ENCODE measurements at places on chromosomes 3 and 15.
A peak's percentile ranks its signal among the peaks of the same experiment; 100 is the strongest.

DNA sequence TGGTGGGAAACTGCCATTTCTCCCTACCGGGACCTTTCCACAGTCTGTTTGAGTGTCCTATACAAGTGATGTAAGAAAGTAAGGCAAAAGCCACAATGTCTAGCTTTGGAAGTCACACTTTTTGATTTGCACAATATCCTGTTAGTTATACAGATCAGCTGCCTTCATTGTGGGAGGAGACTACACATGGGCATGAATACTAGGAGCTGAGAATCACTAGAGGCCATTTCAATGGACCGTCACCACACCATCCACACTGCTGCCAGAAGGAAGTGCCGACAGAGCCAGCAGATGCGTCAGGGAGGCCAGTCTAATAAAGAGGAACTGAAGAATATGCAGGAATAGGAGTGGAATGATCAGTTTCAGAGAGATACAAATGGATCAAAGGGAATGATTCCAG, 65.8 kb downstream of the SCN11A start:
- no peak for DNase-seq

DNA sequence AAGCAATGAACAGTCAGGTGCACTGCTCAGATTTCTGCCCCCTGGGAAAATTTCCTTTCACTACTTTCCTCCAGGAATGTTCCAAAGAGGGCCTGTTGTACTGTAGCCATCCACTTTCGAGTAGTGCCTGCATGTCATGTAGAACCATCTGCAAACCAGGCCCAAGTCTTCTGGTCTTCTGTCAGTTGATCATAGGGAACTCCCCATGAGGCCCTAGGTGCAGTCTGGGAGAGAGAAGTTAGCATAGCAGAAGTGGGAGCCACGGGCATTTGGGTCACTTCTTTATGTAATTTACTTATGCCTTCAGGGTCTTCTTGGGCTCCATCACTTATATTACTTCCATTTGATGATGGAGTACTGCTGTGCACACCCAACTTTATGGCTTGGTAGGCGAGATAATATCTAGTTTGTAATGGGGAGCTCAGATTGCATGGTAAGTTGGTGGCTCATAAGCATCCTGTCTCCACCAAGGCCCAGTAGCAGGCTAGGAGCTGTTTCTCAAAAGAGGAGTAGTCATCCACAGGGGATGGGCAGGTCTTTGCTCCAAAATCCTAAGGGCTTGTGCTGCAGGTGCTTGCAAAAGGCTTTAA, 151.4 kb downstream of the NFKBIZ start:
- DNase-seq = no peak

- no peak for DNase-seq
These were observed 402.2 kb downstream of the EPHB1 start for GRCh38 chr3:135197246-135197645.

- peak; percentile 93 for DNase-seq
These were observed 158.9 kb downstream of the IGF1R start for GRCh38 chr15:98807262-98807661.

- peak; percentile 94 for DNase-seq
These were observed 365.3 kb upstream of the KCNMB2 start for GRCh38 chr3:178170698-178171535.

GRCh38 chr3:152910966-152911365, 76.0 kb downstream of the P2RY1 start:
- no peak for DNase-seq

DNA sequence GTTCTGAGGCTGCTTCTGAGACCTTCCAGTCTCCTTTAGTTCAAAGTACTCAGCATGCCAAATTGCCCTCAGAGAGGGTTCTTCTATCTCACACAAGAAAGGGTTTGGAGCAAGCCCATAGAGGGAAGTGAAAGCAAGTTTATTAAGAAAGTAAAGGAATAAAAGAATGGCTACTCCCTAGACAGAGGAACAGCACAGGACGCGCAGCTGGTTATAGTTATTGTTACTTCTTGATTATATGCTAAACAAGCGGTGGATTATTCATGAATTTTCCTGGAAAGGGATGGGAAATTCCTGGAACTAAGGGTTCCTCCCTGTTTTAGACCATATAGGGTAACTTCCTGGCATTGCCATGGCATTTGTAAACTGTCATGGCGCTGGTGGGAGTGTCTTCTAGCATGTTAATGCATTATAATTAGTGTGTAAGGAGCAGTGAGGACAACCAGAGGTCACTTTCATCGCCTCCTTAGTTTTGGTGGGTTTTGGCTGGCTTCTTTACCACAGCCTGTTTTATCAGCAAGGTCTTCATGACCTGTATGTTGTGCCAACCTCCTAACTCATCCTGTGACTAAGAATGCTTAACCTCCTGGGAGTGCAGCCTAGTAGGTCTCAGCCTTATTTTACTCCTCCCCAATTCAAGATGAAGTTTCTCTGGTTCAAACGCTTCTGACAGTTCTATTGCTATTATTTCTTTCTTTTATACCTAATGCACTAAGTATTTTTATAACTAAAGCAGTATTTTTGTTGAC, 26.3 kb downstream of the SCN11A start:
- no peak for DNase-seq

DNA sequence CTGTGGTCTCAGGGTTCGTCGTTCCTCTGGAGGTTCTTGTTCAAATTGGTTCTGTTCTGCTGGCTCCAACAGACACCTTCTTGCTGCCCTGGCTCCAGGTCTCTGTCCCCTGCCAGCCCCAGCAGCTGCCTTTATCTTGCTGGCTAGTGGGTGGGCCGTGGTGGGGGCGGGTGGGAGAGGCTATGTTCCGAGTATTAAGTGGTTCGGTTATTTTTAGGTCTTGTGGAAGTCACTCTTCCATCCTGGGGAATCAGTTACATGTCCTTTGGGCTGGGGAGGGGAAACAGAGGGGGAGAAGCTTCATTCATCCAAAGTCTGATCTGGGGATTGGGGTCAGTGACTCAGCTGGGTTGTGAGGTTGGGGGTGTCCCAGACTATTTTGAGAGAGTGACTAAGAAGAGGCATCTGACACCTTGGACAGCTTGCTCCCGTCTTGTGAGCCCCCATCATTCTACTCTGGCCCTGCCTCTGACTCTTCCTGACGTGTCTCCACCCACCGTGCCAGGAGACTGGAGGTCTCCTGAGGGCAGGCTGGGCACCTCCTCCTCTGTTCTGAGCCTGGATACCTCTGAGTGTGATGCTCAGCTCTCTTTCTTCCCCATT, at the start of gene XIRP1:
TSS of gene XIRP1 (minus strand) at position 106 of the 603 bp plus-strand sequence. CDS start 3,150 bp downstream, outside the sequence.
- peak; percentile 55 for DNase-seq

- DNase-seq = no peak
These were observed 113.4 kb downstream of the ETFA start for GRCh38 chr15:76197703-76198455.

DNA sequence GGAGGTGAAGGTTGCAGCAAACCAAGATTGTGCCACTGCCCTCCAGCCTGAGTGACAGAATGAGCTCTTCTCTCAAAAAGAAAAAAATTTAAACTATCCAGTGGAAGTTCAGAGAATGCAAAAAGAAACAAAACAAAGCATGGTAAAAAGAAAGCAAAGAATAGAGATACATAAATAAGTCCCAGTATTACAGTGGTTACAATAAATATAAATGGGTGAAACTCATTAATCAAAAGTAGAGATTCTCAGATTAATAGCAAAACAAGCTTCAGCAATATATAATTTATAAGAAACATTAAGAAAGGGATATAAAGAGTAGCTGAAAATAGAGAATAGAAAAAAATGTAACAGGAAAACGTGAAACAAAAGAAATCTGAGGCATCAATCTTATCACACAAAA, 23.6 kb upstream of the GHSR start:
- no peak for DNase-seq

GRCh38 chr3:9255976-9256375, 6.5 kb upstream of the SRGAP3 start:
- DNase-seq = no peak

GRCh38 chr3:170539897-170540296, 46.0 kb downstream of the SLC7A14 start:
- DNase-seq = no peak

GRCh38 chr15:34217587-34218225, 7.1 kb upstream of the EMC4 start:
- DNase-seq = peak; percentile 71

DNA sequence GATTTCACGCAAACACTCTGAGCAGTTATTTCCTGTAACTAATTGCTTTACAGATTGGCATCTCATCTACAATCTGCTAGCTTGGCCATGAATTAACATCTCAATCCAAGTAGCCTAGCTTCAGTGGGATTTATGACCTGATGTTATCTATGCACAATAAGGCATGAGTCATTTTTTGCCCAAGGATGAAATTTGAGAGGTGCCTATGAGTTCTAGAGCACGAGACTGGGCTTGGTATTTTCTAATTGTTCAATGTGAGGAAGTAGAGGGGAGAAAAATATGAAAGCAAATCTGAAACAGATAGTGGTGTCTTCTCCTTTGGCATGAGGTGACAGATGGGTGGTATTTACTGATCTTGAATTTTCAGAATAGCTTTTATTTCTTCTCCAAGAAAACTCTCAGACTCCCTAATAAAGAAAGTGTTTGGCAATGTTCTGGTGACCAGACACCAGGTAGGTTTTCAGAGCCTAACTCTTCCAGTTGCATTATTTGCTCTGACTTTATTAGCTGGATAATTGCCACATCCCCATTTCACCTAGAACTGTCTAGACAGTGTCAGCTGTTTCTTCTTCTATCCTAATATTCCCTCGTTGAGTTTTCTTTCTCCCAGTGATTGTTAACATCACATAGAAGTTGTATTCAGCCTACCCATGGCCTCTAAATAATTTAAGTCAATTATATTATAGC, 301.0 kb upstream of the UMPS start:
- peak; percentile 83 for DNase-seq

DNA sequence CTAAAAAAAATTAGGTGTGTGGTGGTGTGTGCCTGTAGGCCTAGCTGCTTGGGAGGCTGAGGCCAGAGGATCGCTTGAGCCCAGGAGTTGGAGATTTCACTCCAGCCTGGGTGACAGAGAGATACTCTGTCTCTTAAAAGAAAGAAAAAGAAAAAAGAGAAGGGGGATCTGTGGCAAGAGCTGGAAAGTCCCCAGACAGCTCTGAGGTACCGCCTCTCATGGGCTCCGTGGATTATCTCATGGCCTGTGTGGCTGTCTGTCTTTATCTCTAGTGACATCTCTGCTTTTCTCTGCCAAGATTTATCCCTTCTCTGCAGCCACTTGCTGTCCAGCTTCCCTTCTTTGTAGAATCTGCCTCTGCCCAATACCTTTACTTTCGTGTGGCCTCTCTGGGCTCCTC, 5.7 kb downstream of the EXOSC7 start:
- no peak for DNase-seq

DNA sequence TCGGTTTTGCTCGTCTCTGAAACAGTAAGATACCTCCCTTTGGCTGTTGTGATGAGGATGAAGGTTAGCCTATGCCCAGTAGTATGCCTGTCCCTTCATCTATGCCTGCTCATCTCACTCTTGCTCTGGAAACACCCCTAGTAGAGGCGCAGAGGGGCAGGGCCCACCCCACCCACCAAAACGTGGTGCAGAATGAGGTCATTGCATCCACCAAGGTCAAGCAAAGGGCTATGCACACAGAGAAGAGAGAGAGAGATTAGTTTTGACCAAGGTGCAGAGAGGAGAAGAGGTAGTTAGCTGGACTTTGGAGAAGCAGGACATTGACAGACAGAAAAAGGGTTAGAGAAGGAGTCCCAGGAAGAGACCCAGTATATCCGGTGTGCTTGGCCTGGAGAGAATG, 119.9 kb downstream of the CORO2B start:
- no peak for DNase-seq

GRCh38 chr3:182713743-182714517, 79.4 kb upstream of the ATP11B start:
- peak; percentile 67 for DNase-seq

DNA sequence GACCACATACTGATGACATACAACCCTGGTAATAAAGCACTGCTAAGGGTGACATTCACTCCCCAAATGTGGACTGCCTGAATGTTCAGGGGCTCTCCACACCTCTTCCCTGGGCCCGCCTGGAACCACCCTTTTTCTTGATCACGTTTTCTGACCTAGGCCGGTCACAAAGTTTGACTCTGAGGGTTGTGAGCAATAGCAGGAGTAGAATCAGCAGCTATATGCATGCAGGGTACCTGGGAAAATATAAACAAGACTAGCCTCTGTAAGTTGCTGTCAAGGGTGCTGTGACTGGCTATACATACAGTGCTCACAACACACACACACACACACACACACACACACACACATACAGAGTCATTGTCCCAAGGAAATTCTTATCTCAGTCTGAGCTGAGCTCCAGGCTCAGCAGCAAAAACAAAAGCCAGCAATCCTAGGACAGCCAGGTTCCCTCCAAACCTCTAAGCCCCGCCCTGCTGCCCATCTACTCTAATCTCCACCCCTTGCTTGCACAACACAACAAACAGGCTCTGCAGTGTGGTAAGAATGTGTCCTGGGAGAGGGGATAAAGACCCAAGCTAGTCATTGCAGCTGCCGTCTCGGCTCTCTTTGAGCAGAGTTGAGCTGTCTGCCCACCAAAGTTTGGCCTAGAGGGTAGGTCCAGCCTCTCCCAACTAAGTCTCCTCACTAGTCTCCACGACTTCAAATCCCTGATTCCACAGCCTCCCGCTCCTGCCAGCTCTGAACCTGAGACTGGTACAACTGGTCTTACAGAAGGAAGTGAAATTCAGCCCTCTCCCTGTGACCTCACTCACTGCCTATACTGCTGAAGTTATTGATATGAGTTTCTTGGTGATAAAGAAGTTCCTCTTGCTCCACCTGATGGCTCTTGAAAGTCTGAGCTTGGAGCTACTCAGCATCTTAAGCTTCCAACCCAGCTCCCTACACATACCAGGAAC, 2.2 kb downstream of the BMF start:
- peak; percentile 53 for DNase-seq

GRCh38 chr3:145865399-145866018, 295.5 kb downstream of the PLOD2 start:
- DNase-seq = no peak

GRCh38 chr3:112043621-112044201, 9.2 kb downstream of the TMPRSS7 start:
- peak; percentile 72 for DNase-seq

GRCh38 chr15:68706931-68707330, 113.8 kb downstream of the ANP32A start:
- DNase-seq = no peak

DNA sequence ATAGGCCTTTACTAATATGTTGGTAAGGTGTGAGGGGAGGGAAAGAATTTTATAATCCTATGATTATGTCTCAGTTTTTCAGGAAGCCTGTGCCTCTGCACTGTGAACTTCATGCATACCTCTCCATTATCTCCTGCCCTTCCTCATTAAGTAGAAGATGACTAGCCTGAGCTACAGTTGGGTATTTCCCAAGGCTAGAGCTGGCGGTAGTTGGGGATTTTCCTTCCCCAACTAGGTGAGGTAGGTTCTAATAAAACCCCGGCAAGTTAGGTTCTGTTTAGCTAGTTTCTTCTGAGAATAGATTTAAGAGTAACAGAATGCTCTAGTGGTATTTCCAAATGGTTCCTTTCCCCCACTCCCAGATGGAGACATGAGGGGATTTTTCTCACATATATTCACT, 414.5 kb downstream of the GRM7 start:
- DNase-seq = no peak
